ENCODE measurements at places on chromosomes 16 and 17.

DNA sequence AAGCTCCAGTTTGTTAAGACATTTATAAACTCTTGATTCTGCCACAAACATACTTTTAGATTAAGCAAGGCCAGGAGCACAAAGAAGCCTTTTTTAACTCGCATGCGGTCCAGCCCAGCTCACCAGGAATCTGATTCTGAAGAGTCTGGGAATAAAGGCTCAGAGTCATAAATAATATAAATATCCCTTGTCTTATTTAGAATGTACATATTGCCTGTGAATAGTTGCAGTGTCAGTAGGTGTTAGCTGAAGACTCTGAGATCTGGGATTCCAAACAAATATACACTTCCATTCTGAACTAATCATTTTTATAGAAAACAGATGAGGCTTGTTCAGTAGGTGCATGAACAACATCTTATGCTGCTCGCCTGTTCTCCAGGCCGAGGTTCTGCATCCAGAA lies 59.1 kb upstream of the ELAC2 start:
- DNase-seq: peak; percentile 49

DNA sequence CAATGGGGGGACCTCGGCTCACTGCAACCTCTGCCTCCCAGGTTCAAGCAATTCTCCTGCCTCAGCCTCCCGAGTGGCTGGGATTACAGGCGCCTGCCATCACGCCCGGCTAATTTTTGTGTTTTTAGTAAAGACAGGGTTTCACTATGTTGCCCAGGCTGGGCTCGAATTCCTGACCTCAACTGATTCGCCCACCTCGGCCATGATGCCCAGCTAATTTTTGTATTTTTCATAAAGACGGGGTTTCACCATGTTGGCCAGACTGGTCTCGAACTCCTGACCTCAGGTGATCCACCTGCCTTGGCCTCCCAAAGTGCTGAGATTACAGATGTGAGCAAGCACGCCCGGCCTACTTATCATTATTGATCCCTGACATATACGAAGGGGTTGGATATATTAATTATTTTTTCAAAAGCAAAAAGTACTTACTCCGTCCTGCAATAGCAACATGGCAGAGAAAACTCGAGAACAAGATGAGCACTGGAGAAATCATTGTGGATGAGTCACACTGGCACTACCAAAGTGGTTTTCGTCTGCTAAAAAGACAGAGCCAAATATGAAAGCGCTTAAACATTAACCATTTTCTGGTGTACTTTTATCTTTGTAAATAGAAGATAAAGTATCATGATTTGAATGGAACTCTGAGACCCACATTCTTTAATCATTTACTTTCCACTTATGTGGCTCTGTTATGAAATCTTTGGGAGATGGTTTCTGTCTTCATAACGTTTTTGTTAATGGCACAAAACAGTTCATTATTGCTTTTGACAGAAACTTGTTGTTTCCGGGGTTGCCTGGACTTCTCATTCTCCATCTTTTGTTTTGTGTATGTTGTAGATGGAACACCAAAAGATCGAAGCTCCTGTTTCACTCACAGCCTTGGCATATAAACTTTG lies at the start of gene APOH:
APOH (minus strand) TSS at position 529 of the 896 bp plus-strand sequence; CDS start at position 493, 36 bp downstream.
- no peak for DNase-seq

DNA sequence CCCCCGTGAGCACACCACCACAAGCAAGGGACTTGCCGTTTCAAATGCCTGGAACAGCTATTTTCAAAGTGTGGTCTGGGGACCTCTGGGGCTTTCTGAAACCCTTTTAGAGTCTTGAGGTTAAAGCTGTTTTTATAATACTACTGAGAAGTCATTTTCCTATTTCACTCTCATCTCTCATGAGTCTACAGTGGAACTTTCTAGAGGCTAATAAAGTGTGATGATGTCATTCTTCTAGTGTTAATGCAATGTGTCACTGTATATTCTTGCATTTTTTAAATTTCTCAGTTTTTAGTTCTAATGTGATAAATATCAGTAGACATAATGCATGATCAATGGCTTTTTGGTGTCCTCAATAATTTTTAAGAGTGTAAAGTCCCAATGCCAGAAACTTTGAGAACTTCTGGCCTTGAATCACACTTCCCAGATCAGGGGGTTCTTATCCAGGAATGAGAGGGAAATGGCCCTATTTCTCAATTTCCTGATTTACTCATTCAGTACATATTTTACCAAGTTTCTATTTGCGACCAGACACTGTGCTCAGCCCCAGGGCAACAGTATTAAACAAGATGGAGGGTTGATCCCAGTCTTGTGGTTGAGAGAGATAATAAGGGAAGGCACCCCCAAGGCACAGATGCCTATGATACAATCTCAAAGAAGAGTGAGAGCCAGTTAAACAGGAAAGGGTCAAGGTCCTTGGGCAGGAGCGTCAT lies 444.0 kb downstream of the HS3ST3B1 start:
- no peak for DNase-seq

DNA sequence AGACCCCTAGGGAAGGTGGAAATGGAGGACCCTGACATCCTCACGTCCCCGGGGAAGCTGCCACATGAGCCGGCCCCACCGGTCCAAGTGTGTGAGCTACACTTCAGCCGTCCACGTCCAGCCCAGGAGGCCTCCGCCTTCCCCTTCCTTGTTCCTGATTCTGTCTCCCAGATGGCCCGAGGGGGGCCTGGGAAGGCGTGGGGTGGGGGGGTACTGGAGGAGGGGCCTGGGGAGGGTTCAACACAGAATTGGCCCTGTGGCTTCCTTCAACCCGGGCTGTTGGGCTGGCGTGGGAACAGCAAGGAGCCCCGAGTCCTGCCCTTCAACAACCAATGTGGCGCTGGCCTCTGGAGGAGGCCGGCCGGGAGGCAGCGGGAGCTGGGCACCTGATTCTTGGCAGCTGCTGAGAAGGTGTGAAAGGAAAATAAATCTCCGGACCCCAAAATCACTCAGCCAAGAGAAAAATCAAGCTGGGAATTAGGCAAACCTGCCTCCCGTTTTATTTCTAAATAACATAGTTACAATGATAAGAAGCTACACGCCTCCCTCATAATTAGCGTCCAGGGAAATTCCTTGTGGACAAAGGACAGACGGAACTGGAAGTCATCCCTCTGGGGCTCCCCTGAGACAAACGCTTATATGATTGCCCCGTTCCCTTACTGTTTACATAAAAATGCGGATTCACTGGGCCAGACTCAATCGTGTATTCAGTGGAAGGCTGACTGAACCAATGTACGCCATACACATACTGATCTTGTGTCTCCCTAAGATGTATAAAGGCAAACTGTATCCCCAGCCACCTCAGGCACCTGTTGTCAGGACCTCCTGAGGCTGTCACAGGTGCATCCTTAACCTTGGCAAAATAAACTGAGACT lies 1.8 kb upstream of the APRT start:
- DNase-seq: no peak

DNA sequence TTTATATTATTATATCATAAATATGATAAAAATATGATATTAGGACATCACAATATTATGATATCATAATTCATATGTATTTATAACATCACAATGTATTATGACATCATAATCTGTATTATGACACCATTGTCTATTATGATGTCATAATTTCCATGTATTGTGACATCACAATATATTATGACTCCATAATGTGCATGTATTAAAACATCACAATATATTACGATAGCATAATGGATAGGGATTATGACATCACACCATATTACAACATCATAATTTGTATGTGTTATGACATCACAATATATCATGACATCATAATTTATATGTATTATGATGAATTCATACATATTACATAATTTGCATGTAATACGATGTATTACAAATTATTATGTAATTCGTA lies 1755.9 kb downstream of the TP53TG3F start:
- no peak for DNase-seq

- no peak for DNase-seq
These were observed 61.6 kb downstream of the PITPNC1 start for GRCh38 chr17:67438667-67439066.

DNA sequence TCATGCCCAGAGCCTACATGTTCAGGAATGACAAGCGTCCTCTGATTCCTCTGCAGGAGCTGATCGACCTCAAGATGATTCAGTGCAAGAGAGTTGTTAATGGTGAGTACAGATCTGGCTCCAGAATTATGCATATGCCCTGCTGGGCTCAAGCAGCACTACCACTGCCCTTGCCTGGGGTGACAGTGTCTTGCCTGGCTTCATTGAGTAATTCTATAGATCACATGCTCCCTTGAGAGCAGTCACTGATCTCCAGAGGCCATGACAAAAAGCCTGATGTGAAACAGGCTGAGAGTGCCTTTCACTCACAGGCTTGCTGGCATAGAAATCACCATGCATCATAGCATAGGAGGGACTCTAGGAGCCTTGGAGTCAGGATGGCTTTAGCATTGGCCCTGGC lies 26.4 kb downstream of the DUS2 start:
- DNase-seq: no peak

DNA sequence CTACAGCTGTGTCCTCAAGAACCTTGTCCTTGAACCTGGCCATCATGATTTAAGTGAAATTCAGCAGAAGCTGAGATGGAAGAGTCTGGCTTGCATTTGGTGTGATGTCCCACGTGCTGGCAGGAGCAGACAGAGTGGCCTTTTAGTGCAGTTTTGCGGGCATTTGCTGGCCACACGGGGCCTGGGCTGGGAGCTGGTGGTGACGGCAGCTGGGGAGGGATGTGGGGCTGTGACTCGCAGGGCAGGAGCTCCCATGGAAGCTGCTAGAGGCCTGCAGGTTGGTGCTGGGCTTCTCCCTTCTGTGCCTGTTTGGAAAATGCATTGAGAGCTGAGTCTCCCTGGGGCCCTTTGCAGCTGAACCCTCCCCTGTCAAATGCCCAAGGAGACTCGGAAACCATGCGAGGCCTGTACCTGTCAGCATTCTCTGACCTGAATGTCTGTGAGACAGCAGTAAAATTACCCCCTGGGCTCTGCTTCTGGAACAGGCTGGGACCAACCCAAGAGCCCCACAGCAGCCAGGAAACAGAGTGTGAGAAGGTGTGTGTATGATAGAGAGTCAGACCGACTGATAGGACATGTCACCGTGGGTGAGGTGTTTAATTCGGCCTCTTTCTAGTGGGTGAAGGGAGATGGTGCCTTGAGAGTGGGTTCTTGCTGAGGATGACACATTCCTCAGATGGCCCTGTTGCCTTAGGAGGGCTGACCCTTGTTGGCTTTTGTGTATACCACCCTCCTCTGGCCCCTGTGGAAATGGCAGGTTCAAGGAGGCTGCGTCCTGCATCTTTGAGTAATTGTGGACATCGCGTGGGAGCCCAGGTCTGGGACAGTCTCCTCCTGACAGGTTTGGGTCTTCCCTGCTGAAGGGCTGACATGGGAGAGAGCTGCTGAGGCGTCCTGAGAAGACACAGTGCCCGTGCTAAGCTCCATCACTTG lies 145.5 kb downstream of the MSI2 start:
- no peak for DNase-seq

- no peak for DNase-seq
These were observed 68.5 kb downstream of the RPTOR start for GRCh38 chr17:80612997-80613731.

- DNase-seq: peak; percentile 87
These were observed 822 bp upstream of the ZSCAN10 start for GRCh38 chr16:3099732-3100499.

DNA sequence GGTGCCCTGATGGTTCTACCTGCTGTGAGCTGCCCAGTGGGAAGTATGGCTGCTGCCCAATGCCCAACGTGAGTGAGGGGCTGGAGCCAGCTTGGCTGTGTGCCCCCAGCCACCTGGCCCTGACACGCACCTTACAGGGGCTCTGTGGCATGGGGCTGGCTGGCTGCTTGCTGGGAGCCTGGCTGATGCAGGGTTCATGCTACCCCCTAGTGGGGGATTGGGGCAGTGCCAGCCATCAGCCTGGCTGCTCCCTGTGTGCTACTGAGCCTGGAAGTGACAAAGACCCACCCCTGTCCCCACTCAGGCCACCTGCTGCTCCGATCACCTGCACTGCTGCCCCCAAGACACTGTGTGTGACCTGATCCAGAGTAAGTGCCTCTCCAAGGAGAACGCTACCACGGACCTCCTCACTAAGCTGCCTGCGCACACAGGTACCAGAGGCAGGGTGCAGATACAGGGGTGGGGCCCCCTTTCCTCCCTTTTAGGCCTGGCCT lies 5.7 kb downstream of the GRN start:
- DNase-seq: no peak

Measured in muscle of back (tissue), 13 donors.